ENCODE measurements at places on chromosomes 1 and 21. TPM values are rescaled to one million over a fixed set of nuclear protein-coding genes. Genes with fewer than 3 reads are reported as not detected.

DNA sequence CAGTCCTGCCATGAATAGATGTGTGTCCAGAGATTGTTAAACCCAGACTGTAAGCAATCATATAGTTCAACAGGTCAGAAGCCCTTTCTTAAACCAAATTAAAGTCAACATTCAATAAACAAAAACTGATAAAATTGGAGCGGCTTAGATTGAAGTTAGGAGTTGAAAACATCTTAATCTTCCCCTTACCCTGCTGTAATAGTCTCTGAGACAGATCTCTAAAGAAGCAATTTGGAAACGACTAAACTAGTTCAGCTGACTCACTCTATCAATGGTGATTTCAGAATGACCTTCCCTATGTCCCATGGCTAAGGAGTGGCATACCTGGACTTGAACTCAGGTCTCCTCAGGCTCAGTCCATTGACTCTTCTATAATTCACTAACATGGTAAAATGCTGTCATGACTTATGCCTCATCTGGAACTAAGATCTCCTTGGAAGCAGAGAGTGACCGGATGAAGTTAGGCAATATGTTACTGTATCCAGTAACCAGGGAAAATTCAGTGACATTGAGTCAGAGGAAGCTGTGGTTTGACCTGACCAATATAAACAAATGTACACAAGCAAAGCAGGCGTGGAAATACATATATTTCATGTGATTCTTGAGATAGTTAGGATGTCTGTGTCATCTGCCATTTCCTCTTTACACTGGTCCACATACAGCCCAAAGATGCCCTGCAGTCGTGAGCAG lies 30.1 kb downstream of the SGIP1 start:
- peak; percentile 95 for DNase-seq

DNA sequence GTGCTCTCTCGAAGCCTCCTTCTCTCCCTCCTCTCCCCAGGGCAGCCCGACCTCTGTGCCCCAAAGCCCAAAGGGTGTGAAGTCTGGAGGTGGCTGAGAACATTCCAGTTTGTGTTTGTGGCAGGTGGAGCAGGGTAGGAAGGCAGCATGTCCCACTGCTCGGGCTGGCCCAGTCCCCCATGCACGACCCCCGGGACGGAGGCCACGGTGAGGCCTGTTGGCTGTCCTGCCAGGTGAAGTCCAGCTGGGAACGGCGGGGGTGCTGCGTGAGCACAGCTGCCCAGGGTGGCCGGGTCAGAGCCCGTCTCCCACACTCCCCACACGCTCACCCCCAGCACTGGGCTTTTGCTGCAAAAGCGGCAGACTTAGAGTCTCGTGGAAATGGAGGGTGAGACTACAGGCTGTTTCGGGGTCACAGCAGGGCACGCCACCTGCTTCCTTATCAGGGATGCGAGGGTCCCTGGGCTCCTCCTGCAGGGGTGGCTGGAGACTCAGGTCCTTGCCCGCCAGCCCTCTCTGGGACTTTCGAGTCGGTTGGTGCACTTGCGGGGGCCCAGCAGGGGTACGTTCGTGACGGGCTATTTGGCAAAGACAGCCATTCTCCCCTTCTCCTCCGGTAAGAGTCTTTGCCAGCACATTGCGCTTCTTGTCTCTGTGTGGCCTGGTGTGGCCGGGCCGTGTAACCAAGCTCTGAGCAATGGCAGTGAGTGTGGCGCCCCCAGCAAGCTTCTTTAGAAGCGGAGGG lies 40.3 kb downstream of the MORN1 start:
- DNase-seq, result no peak

- no peak for DNase-seq
Observed at GRCh38 chr1:166884971-166885370, 8.9 kb upstream of the TADA1 start.

GRCh38 chr21:37370152-37371040 lies 3.8 kb downstream of the DYRK1A start:
- DNase-seq, result no peak

The TMEM82 gene
- not detected for polyA plus RNA-seq

DNA sequence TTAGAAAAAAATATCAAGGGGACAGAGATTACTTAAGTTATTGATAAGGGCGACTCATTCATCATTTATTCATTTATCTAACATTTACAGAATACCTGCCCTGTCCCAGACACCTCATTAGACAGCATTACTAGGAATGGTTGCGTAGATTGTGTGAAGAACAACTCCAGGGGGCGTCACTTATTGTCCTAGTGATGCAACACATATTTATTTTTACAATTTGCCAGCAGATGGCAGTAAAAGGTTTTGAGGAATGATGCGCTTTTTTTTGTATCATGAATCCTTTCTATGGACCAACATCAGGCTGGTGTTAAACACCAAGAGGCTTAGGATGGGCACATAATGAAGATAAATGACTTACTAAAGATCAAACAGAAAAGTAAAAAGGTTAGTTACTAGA lies 5.5 kb downstream of the NCAM2 start:
- no peak for DNase-seq

The RNU1-1 gene
- polyA plus RNA-seq, result not detected

The TTC34 gene
- 0.06 TPM for polyA plus RNA-seq

DNA sequence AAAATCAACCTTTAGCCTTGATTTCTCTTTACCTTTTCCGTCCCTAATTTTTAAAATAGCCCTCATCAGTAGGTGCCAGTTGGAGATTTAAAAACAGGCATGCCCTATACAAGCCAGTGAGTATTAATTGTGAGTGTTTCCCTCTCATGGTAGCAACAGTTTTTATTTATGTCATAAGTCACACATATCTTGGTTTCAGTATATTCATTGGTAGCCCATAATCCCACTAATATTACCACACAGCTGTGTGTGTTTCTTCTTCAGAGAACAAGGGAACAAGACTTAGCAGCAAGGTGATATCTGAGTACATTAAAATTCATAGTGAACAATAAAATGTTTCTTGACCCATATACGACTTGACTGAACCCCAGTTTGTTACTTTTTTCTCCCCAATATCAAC lies 68.6 kb upstream of the HSPA13 start:
- no peak for DNase-seq

DNA sequence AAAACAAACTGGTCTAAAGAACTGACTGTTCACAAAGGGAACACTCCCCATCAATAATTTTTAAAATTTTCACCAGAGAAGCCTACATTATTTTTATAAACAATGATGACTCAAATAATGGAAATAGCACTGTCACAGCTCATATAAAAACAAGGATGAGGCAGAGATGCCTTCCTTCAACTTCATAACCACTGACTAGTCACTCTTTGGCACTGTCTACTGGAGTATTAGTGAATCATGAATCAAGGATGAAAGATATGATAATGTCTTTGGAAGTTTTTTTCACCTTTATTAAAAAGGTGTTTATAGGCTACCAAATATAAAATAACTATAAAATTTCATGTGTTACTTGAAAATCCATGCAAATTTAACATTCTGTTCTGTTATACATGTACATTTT lies 316.9 kb downstream of the VAV3 start:
- DNase-seq, result no peak

The PLA2G5 gene
- not detected for polyA plus RNA-seq

The DMBX1 gene
- polyA plus RNA-seq, result not detected

DNA sequence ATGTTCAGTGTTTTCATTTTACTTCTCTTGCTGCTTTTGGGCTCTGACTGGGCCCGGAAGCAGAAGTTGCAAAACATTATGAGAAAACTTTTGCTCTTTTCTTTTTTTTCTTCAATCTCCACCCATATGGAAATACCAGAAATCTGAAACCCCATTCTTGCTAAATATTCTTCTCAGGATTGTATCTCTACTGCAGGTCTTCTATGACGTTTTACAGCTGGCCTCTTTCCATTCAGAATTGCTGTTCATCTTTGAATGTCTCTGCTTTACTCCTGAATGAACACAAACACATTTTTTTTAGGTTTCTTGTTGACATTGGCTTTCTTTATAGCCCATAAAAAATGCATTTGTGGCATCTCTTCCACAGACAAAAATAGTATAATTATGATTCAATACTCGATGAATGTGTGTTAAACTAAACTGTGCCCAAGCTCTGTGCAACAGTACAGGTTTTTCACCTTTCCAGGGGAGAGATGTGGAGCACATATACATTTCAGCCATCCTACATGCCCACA lies 18.8 kb downstream of the PTPRC start:
- DNase-seq, result peak; percentile 90

DNA sequence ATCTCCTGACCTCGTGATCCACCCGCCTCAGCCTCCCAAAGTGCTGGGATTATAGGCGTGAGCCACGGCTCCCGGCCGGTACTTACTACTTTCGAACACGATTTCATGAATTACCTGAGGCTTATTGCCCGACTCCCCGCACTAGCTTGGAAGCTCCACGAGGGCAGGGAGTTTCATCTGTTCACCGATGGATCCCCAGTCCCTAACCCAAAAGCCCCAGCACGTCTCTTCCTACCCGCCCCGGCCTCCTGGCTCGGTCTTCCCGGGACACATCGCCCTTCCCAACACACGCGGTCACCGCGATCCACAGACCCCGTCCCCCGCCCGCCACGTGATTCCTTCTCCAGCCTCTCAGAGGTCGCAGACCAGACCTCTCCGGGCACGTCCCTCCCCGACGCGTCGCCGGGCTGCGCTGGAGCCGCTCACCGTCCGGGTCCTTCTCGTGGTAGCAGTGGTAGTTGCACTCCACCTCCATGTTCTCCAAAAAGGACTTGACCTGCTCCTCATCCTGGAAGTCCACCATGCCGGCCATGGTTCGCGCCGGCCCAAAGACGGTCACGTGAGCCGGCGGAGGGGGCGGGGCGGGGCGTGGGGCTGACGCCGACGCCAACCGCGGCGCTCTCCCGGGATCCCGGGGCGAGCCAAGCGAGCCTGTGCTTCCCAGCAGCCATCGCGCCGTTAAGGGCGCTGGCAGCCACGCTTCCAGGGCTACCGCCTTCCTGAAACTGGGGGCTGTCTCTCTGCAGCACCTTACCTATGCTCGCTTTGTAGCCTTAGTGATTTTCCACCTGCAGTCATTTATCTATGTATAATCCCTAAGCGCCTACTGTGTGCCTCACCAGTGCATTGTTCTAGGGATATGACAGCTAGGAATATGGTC lies at the start of gene COA7:
TSS of gene COA7 (minus strand) at position 553 of the 880 bp plus-strand sequence. CDS start at position 532, 21 bp downstream.
- no peak for DNase-seq

GRCh38 chr1:20051218-20051829 lies 18.7 kb upstream of the PLA2G5 start:
- no peak for DNase-seq

- DNase-seq, result no peak
Observed at GRCh38 chr1:99818063-99818699, 32.0 kb upstream of the AGL start.

- DNase-seq, result no peak
Observed at GRCh38 chr1:157993147-157993917, at the start of gene KIRREL1. Gene KIRREL1 (plus strand): TSS chr1:157993645. CDS start chr1:157993677, 32 bp downstream.

DNA sequence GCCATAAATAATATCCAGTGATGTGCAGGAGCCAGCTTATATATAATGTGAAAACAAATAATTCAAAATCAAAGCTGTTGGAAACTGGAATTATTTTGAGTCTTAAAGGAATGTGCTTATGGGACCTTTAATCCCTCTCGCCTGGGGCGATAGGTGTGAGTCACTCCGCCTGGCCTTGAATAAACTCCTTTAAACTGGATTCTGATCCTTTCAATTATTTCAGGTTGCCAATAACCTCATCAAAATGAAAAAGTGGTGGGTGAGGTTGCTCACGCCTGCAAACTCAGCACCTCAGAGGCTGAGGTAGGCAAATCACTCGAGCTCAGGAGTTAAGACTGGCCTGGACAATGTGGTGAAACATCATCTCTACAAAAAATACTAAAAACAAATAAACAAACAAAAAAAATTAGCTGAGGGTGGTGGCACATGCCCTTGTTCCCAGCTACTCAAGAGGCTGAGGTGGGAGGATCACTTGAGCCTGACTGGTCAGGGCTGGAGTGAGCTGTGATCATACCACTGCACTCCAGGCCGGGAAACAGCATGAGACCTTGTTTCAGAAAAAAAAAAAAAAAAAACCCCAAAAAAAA lies 11.4 kb upstream of the SLC2A5 start:
- no peak for DNase-seq

GRCh38 chr1:59640851-59641250 lies 173.9 kb upstream of the HOOK1 start:
- DNase-seq, result no peak

- no peak for DNase-seq
Observed at GRCh38 chr1:186413319-186413718, 37.7 kb downstream of the ODR4 start.

- DNase-seq, result no peak
Observed at GRCh38 chr1:14163246-14163645, 435.2 kb upstream of the KAZN start.

The CD5L gene
- polyA plus RNA-seq, result not detected

DNA sequence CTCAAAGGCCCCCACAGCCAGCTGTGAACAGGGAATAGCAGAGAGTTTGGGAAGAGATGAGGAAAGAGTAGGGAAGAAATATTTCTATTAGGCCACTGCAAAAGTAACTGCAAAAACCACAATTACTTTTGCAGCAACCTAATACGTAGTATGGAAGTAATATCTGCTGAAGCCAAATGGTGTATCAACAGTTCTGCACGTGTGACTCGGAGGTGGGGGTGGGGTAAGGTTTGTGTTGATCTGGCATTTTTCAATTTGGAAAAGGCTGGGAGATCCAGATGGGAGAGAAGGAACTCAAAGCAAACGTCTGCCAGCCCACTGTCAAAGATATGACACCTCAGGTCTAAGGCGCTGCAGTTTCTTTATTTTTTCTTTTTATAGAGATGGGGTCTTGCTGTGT lies 11.1 kb upstream of the ZNF436 start:
- no peak for DNase-seq

DNA sequence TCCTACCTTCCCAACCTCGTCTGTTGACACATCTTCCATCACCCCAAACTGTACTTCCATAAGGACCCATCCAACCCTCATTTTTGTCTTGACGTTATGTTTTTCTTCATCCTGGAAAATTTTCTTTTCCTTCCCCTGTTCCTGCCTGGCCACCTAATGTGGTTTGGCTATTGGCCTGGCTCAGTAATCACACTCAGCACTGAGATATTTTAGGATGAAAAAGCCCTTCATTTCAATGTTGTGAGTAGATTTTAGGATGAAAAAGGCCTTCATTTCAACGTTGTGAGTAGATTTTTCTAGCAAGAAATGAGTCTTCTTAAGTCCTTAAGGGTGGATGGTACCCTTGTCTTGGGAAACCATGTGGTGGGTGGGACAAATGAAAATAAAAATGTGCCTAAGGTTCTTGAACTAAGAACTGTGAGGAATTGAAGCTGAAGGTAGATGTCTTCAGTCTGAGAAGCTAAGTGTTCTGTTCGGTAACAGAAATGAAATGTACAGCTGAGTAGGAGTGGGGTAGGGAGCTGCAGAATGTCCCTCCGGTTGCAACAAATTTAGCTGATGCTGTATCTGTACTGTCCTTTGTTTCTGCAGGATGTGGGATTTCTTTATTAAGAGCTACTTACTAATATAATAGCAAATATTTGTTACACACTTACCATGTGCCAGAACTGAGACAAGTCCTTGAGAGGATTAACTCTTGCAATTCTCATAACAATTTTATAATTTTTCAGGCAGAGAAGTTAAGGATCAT lies 36.1 kb downstream of the DNTTIP2 start:
- DNase-seq, result peak; percentile 10

DNA sequence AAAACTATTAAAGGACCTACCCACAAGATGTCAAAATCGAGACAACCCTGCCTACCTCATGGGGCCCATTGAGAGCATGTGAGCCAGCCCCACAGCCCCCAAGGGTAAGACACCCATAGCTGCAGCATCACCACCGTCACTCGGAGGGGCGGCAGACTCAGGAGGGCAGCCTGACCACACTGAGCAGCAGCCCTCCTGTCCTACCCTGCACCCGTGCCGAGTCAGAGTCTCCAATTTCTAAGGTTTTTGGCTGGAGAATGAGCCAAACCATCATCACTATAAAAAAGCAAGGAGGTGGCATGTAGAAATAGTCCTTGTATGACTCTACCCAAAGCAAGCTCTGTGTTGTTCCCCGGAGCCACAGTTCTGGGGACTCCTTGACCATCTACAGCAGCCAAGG lies 94.7 kb downstream of the SSBP3 start:
- no peak for DNase-seq
